ENCODE measurements at places on chromosomes 1 and 21.

DNA sequence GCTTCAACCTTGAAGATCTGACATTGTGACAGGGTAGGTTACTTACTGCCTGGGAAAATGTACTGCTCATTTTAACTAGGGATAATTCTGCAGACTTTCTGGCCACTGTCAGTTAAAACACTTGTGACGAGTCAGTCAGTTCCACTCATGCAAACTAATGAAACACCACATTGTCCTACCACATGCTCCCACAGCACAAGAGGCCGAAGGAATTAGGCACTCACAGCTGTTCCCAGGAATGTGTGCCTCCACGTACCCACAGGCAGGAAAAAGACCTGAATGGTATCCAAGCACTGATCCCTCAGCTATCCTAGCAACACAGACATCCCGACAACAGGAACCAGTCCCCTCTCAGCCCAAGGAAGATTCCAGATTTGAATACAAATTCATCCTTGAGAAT lies 12.3 kb downstream of the BCAR3 start:
- no peak for DNase-seq

DNA sequence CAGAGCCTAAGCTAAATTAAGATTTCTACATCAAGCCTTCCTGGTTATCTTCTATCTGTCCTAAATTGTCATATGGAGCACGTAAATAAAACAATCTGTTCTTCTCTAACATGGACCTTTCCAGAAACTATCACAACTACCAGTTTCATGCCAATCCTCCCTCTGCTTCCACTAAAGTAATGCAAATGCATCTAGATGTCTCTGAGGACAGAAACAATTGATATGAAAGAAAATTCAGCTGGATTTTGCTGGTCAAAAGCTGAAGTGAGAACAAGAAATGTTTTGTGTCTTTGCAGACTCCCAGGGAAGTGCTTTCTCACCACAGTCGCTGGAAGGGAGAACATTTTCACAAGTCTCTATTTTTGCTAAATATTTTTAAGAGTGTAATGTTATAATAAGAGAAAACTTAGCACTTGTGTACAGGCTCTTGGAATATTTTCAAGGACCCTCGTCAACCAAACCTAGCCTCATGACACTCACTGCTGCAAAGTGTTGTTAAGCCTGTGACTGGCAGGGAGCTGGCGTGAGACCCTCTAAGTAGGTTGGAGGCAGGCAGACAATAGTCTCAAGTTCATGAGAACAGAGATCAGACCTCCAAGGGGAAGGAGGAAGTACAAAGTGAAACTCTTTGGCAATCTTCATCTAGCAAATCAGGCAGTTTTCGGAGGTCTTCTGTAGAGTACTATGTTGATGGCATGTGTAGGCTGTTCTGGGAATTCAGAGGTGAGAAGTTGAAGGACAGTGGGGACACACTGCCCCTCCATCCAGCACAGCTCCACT lies 38.8 kb downstream of the DNASE2B start:
- DNase-seq = no peak

- no peak for DNase-seq
Measured at GRCh38 chr1:3115275-3116149, 46.5 kb downstream of the PRDM16 start.

GRCh38 chr1:248905662-248906008 lies 400 bp upstream of the PGBD2 start:
- DNase-seq = no peak

DNA sequence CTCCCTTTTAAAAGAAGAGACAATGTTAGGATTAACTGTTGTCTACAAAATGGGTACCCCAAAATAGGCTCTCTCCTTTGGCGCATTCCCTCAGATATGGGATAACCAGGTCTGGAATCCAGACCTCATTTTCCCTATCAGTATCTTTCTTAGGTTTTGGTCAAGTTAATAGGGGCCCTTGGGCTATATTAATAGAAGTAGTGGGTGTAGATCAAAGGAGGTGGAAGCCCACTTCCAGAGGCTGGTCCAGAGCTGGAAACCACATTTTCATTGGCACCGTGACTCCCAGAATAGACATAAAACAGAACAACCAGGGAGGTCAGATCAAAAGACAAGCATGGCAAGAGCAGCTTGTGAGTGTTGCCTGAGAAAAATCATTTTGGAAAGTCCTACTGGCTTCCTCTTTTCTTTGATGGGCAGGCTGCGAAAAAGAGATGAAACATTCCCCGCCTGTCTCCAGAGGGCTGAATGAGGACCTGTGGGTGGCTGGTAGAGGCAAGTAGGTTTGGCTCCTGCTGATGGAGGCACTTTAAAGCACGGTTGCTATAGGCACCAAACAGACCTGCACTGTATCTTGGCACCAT lies 25.8 kb upstream of the KIF21B start:
- DNase-seq = no peak

DNA sequence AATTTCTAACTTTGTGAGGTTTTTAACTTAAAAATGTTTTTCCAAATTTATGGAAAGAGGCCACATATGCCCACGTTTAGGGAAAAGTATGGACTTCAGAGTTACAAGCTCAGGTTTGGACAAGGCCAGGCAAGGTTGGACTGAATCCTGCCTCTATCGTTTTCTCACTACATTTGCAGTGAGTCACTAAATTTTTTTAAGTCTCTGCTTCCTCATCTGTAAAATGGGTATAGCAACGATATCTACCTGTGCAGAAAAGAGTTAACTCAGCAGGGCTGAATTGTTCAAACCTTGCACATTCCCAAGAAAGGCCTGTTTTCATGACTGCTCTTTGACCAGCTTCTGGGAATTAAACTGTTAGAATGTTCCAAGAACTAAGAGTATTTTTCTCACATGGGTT lies 159.1 kb downstream of the LTN1 start:
- no peak for DNase-seq
